Left ventricle myocardium inferior (tissue), 1 donor: ENCODE measurements at places on chromosomes 5 and 9. TPM values are rescaled to one million over a fixed set of nuclear protein-coding genes. Genes with fewer than 3 reads are reported as not detected.

The SOWAHA gene
- not detected for total RNA-seq

- DNase-seq = no peak
These were observed 21.6 kb downstream of the BHMT start for GRCh38 chr5:79133121-79133656.

The GRXCR2 gene
- 1.1 TPM for total RNA-seq

GRCh38 chr5:167819406-167819805 lies 472.0 kb upstream of the WWC1 start:
- DNase-seq = no peak

The ARHGEF37 gene
- total RNA-seq = 22.8 TPM

DNA sequence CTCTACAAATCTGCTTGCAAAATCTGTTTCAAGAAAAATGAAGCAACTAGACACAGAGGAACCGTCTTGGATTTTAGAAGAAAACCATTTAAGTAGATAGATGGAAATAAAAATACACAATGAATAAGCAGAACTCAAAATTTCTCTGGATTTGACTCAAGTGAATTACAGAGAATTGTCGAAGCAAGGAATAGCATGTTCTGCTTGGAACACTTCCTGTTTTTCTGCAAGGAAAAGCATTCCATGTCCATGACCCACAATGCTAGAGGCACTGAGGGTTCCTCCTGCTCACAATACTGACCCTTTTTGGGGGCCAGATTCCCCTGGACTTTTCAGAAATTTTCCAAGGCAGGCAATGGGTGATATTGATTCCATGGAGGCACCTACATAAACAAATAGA lies 29.8 kb downstream of the PRUNE2 start:
- DNase-seq = no peak

DNA sequence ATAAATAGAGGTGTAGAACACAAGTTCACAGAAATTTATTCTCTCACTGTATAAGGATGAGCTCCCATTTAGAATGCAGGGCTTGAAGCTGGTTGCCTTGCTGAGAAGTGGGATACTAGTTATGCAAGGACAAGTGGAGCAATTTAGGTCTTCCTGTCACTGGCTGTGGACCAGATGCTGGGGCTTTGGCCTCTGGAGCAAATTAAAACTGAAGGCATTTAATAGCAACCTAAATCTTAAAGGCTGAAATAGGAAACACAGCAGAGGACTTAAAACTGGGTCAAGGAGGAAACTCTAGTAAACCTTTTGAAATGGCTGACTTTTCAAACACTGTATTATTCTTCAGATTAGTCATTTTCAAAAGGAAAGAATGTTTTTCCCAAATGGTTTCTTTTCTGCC lies 319.4 kb downstream of the RAB3C start:
- no peak for DNase-seq

DNA sequence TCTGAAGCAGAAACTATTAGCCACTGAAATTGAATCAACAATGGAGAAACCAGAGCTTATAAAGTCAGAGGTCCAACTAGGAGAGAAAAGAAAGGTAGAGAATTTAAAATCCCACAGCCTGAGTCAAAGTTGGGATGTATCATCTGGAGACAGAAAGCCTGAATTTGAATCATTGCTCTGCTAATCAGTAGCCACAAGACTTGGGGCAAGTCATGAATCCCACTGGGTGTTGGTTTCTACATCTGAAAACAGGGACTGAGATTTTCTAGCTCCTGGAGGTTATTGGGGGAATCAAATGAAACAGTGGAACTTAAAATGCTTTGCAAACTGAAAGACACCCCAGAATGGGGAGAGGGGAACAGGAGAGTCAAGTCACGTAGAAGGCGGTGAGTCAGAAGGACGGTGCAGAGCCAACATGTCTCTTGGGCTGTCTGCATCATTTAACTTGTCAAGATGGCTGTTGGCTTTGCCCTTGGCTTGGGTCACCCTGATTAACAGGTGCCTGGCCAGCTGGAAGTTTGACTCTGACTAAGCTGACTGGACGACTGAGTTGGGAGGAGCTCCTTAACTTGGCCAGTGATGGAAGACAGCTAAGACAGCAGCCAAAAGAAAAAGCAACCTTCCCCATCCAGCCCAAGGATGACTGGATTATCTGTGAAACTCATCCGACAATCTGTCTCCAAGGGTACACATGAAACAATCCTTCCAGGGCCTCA lies 60.6 kb upstream of the ADRA1B start:
- peak; percentile 52 for DNase-seq

The CATSPER3 gene
- 0.49 TPM for total RNA-seq

DNA sequence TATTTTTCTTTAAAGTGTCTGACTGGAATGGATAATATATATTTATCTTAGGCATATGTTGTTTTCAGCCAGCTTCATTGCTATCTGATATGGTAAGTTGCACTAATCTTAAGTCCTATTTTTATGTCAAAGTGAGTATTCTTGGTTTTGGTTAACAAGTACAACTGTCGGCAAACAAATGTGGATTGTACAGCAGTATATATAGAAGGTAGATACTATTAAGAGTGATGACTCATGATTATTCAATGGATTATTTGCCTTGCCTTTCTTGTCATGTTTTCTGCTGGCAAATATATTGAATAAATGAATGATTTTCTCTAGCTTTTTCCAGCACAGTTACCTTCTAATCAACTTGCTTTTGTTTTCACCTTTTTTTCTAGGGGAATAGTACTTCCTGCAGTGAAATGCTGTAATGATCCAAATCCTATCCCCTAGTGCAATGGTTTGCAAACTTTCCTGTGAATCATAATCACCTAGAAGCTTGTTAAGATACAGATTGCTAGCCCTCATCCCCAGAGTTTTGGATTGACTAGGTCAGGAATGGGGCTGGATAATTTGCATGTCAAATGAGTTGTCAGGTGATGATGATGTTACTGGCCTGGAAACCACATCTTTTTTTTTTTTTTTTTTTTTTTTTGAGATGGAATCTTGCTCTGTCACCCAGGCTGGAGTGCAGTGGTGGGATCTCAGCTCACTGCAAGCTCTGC lies 60.8 kb upstream of the ARRDC3 start:
- DNase-seq = no peak

The QRFP gene
- not detected for total RNA-seq

- no peak for DNase-seq
These were observed 110.9 kb downstream of the PAX5 start for GRCh38 chr9:36923025-36923625.

The FSTL4 gene
- not detected for total RNA-seq

The GABBR2 gene
- 1.1 TPM for total RNA-seq
